ENCODE measurements at places on chromosomes 6 and 20.

DNA sequence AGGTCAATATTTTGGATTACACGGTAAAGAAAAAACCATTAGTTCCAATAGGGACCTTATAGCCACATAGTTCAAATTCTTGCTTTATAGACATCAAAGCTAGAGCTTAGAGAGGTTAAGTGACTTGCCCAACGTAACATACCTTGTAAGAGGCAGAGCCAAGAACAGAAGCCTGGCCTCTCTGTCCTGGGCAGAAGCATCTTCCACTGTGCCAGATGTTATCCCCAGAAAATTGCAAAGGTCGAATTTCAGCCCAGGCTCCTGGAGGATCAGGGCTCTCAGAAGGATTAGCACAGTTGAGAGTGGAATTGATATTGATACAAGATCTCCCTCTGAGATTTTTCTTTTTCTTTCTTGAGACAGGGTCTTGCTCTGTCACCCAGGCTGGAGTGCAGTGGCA is 6.1 kb downstream of the SMIM28 start:
- DNase-seq = no peak

- DNase-seq = no peak
Observed at GRCh38 chr6:18598551-18599264, 211.6 kb downstream of the RNF144B start.

- DNase-seq = no peak
Observed at GRCh38 chr6:38518511-38519304, 121.0 kb downstream of the BTBD9 start.

- peak; percentile 50 for DNase-seq
Observed at GRCh38 chr20:59123011-59123677, 40.5 kb upstream of the ZNF831 start.

GRCh38 chr6:112549749-112550148 is 202.6 kb downstream of the RFPL4B start:
- no peak for DNase-seq

GRCh38 chr6:125802943-125803377 is 12.2 kb downstream of the NCOA7 start:
- no peak for DNase-seq

All from stimulated activated CD8-positive, alpha-beta memory T cell treated with anti-CD3 and anti-CD28 coated beads, Interleukin-7, amount 100 ng/mL, for 4 hours (primary cell).